ENCODE measurements at places on chromosomes 7 and 10.

DNA sequence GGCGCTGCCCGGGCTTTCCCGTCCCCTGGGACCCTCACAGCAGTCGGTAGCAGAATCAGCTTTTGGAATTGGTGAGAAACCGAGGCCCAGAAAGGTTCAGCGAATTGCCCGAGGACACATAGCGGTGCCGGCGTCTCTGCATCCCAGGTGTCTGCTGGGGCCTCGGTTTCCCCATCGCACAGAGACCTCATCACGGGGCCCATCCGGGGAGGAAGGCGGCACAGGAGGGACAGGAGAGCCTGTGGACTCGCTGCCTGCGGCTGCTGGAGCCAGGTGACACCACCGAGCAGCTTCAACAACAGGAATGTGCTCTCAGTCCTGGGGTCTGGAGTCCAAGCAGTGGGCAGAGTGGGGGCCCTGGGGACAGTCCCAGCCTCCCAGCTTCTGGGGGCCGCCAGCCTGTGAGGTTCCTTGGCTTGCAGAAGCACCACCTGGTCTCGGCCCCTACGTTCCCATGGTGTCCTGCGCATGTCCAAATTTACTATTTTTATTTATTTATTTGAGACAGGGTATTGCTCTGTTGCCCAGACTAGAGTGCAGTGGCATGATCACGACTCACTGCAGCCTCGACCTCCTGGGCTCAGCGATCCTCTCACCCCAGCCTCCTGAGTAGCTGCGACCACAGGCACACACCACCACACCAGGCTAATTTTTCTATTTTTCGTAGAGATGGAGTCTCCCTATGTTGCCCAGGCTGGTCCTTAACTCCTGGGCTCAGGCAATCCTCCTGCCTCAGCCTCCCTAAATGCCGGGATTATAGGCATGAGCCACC is 539 bp upstream of the COX19 start:
- ATAC-seq, result no peak

- no peak for ATAC-seq
Observed at GRCh38 chr10:87753995-87754866, 63.8 kb downstream of the ATAD1 start.

DNA sequence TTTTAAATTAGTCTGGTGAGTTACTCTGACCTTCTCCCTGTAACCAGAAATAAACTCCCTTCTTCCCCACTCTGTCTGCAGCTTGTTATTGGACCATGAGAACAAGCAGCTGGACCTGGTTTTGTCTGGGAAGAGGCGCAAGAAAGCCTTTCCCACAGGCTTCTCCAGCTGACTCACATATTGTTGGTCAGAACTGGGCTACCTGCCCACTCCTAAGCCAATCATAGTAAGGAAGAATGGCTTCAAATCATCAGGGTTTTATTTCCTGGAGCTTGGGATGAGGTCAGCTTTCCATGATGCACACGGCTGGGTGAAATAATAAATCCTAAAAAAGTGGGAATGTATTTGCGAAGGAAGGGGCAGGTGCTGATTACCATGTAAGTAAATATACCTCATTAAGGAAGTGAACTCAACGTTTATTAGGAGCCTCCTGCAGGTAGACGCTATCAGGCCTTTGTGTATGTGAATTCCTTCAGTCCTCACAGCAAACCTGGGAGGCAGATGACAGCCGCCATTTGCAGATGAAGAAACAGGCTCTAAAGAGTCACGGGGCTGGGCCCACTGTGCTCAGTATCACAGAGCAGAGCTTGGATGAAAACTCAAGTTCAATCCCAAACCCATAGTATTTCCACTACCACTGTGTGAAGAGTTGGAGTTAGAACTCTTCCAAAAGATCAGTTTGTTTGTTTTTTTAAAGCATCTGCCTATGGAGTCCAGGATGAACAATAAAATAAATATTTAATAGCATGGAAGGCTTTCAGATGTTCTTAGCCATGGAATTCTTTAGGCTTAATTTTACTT is 32.8 kb downstream of the IL15RA start:
- no peak for ATAC-seq

DNA sequence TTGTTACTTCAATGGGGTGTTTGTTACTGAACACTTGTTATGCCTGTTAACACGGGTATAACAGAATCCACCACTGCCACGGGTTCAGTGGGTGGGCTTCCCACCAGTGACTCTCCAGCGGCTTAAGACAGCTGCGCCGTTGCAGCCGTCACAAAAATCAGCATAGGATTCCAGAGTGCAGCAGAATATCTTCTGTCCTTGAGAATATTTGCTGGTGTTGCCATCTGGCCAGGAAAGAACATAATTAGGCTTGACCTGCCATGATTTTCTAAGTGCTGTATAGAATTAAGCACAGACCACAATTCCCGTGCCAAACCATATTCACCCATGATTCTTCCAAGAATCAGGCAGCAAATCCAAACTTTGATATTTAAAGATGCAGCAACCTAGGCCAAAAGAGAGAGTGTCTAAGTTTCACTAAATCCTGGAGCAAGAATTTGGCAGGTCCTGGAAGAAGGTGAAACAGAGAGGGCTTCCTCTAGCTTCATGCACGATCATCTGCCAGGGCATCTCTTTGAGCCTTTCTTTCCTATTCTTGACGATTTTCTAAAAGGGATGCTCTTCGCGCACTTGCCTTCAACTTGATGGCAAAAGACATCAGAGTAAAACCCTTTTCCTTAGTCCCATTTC is 95.0 kb downstream of the FRMD4A start:
- no peak for ATAC-seq

DNA sequence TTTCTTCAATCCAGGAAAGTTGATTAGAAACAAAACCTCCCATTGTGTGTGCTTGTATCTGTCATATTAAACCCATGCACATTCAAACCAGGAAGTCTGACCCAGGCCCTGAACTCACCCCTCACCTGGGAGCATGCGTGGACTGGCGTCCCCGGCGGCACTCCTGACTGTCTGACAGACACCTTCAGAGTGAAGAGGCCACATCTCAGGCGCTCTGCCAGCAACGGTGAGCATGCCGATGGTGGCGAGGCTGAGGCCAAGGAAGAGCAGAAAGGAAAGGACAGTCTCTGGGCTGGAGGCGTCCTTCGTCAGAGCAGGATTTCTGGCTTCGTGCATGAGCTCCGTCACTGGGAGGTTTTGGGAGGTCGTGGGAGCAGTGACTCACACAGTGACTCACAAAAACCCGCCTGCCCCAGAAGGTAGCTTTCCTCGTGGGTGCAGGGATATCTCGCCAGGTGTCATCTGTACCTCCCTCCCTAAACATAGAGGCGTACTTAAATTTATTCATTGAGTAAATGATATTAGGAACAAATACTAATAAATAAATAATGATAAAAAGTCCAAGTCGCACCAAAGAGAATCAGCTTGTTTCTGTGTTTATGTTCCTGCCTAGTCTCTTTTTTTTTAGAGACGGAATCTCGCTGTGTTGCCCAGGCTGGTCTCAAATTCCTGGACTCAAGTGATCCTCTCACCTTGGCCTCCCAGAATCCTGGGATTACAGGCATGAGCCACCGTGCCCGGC is 13.5 kb downstream of the IQCE start:
- ATAC-seq, result no peak

- ATAC-seq, result no peak
Observed at GRCh38 chr10:29240986-29241660, 47.7 kb upstream of the LYZL1 start.

- ATAC-seq, result peak; percentile 39
Observed at GRCh38 chr10:129936266-129936922, 27.7 kb downstream of the EBF3 start.

- ATAC-seq, result no peak
Observed at GRCh38 chr10:116771101-116771958, 29.0 kb upstream of the HSPA12A start.

GRCh38 chr7:112784603-112785002 is 5.6 kb downstream of the TMEM168 start:
- no peak for ATAC-seq

DNA sequence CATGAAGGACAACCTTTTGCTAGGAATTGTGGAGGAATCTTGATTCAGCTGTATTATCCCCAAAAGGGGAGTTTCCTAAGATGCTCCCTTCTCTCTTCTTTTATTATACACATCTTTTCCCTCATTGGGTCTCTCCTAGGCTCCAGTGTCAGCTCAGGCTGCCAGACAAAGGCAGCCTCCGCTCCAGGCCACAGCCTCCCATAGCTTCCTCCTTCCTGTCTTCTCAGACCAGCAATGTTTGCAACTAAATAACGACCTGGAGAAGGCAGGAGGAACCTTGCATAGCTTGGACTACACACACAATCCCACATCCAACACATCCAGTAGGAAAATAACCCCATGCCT is 12.3 kb downstream of the SFXN3 start:
- ATAC-seq, result no peak

DNA sequence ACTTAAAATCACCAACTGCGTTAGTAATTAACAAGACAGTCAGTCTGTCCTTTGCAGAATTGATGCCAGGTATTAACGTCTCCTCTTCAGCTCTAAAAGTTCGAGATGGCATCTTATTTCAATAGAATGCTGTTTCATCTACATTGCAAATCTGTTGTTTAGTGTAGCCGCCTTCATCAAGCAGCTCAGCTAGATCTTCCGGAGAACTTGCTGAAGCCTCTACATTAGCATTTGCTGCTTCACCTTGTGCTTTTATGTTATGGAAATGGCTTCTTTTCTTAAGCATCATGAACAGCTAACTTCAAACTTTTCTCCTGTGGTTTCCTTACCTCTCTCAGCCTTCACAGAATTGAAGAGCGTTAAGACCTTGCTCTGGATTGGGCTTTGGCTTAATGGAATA is 95.5 kb upstream of the FAM20C start:
- no peak for ATAC-seq

GRCh38 chr10:71562904-71563303 is 156.7 kb downstream of the C10orf105 start:
- no peak for ATAC-seq
